Stimulated activated CD4-positive, alpha-beta T cell treated with anti-CD3 and anti-CD28 coated beads, Interleukin-2, amount 100 ng/mL, for 48 hours (primary cell): ENCODE measurements at places on chromosomes 3 and 15.

- no peak for DNase-seq
These were observed 21.6 kb downstream of the KLF13 start for GRCh38 chr15:31347981-31348803.

- no peak for DNase-seq
These were observed 276.8 kb downstream of the ULK4 start for GRCh38 chr3:41684797-41685735.

DNA sequence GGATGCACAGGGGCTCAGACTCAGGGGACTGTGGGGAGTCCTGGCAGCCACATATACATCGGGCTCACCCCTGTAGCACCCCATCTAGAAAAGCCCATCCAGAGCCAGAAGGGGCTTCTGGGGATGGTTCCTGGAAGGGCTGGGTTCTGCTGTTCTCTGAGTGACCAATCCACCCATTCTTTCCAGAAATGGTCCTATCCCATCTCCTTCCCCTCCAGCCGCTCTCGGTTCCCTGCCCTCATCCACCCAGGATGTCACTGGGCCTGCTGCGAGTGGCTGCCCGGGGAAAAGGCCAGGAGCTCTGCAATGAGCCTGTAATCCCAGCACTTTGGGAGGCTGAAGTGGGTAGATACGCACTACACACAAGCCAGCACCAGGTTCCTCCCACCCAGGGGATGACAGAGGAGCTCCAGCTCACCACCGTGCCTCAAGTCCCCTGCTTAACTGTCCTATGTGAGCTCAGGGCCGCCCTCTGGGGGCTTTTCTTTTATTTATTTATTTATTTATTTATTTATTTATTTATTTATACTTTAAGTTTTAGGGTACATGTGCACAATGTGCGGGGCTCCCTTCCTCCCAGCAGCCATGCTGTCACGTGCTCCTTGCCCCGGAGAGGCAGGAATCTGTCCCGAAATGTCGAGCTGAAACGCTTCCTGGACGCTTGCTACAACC, 13.6 kb upstream of the CSK start:
- DNase-seq, result no peak

GRCh38 chr15:65363766-65364165, 14.0 kb downstream of the IGDCC3 start:
- DNase-seq, result no peak

DNA sequence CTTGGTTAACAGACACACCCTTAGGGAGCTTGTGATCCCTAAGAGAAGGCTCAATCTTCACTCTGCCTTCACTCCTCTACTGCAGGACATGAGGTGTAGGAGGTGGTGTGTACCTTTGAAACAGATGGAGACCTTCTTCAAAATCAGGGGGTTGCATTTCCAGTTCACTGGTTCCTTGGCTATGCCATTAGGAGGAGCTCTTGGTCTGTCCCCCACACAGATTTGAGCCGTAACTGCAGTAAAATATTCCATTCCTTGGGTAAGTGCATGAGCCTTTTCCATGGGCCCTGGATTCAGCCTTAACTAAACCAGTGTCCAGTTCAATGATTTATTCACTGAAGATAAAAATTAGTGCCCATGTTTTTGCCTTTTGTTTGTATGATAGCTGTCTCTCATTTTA, 144.6 kb downstream of the MCTP2 start:
- no peak for DNase-seq

DNA sequence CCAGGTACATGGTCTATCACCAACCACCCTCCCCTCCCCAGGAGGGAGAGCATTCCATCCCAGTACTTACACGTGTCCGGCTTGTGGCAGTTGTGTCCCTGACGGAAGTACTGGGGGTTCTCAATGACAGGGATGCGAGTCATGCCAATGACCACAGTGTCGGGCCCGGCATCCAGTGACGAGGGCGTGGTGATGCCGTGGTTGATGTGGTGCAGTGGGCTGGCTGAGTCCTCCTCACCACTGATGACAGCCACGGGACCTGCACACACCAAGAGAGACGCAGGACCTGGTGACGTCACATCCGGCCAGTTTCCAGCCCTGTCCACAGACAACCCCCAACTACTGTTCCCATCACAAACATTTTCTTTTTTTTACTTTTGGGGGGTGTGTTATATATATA, 223.8 kb downstream of the NTRK3 start:
- DNase-seq, result no peak

DNA sequence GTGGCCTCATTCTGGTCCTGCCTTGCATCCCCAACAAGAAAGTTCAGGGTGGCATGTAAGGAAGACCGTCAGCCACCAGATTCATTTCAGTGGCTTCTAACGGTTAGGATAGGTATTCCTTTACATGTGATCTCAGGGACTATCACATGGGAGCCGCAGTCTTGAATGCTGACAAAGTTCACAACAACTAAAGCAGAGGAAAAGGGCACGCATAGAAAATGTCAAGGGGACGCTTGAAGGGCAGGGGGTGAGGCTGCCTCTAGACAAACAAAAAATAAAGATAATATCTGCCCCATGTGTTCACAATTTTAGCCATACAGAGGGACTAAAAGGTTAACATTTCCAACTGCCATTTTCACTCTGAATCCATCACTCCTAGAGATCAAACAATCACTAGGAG, 31.9 kb upstream of the ARL8B start:
- DNase-seq, result no peak
